Islet precursor cell (in vitro differentiated cells): ENCODE measurements at places on chromosomes 2 and 18.

- DNase-seq = no peak
Observed at GRCh38 chr2:151730262-151730975, 3.9 kb downstream of the NEB start.

- DNase-seq = no peak
Observed at GRCh38 chr2:78561876-78562275, 463.6 kb upstream of the REG3G start.

- no peak for DNase-seq
Observed at GRCh38 chr2:120526997-120527945, 181.3 kb downstream of the INHBB start.

DNA sequence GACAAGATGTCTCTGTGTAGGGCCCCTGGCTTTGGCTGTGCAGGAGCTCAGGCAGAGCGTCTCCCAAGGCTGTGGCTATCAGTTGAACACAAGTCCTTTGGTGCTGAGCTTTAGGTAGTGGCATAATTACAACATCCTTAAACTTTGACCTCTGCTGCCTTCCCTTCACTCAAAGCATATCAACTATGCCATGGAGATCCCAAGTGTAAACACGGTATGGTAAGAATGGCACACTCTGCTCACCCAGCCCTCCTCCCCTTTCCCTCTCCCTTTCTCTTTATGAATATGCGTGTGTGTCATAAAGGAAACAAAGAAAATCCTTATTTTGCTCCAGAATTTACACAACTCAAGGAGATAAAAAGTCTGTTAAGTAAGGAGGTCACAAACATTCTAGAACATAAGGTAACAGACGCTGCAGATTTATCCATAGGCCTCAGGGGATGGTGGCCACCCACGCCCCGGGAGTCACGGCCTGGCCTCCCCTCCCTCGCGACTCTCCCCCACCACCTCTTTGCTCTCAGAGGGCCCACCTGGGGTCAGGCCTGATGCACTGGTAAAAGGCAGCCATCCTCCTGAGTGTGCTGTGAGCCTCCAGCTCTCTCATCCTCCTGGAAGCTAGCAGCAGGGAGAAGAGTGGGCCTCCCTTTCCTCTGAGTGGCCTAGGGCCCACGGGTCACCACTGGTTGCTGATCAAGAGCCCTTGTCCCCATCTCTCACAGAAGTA is 67.3 kb downstream of the CRACDL start:
- DNase-seq = no peak
